Fibroblast of upper back skin (primary cell): ENCODE measurements at places on chromosomes 4 and X.

DNA sequence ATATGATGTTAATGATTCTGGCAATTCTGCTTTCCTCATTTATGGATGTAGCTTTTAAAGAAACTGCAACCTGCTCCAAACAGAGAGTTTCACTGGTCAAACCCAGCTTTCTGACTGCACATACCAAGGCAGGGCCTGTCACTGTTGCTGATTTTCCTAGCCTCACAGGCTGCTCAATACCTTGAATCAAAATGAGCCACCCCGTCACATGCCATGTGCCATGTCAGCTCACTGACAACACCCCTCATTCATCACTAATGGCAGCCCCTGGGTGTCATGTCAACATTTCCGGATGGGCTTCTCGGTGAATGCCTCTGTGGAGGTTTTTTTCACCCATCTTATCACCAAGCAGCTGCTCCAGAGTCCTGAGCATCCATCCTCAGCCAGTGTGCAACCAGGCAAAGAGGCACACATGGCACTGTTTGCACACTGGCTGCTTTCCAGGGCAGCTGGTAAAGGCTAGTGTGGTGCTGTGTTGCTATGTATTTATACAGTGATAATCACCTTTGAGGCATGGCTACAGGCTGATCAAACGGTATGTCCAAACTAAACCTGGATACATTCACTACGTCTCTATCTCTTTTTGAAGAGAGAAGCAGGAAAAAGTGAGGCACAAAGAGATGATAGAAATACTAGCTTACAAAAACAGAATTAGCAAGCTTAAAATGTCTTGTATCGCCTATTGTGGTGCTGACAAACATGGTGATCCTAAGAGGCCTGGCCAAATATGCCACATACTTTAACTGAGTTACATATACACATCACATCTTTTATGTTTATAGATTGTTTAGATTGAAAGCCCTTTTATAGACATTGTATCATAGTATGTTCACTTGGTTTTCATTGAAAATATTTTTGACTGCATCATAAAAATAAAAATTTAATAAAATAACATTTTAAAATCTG is 94.6 kb upstream of the INPP4B start:
- DNase-seq = no peak

DNA sequence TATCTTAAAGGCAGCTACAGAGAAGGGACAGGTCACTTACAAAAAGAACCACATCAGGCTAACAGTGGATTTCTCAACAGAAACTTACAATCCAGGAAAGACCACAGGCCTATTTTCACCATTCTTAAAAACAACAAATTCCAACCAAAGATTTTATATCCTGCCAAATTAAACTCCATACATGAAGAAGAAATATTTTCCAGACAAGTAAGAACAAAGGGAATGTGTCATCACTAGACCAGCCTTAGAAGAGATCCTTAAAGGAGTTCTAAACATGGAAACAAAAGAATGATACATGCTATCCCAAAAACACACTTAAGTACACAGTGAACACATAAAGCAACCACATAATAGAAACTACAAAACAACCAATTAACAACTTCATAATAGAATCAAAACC is 105.6 kb downstream of the ANXA10 start:
- peak; percentile 55 for DNase-seq

DNA sequence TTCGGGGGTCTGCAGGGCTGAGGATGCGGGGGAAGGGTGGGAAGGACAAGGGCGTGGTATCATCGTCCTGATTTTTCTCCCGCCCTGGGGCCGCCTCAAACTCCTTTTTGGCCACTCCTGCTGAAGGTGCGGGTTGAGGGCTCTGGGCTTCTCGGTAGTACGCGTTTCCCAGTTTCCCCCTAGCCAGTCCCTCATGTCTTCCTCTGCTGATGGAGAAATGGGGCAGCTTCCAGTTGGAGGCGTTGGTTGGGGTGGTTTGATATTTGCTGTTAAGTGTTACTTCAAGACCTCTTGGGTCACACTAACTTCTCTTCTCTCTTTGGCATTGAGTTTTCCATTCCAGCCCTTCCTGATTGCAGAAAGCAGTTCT is 482 bp downstream of the GSTCD start:
- no peak for DNase-seq

DNA sequence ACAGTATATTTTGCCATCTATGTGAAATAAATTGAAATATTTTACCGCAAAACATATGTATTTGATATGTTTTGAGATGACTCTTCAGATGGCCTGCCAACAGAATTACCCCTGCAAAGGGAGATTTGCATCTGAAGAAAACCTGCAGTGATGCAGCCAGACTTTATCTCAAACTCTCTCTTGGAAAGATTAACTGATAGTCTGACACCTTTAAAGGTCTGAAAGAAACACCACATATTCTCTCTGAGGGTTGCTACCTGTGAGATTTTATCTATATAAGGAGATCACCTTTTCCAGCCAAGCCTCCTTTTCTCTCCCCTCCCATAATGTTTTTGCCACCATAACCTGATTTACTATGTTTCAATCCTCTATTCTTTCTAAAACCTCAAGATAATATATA is 1106.3 kb upstream of the IGFBP7 start:
- DNase-seq = no peak

- DNase-seq = no peak
Measured at GRCh38 chr4:80197601-80198440, 518 bp downstream of the PRDM8 start.

DNA sequence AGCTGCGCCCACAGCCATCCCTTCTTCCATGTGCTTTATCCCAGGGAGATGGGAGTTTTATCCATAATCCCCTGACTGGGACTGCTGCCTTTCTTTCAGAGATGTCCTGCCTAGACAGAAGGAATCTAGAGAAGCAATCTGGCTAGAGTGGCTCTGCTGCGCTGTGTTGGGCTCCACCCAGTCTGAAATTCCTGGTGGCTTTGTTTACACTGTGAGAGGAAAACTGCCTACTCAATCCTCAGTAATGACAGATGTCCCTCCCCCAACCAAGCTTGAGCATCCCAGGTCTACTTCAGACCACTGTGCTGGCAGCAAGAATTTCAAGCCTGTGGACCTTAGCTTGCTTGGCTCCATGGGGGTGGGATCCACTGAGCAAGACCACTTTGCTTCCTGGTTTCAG is 116.9 kb upstream of the AR start:
- DNase-seq = no peak

DNA sequence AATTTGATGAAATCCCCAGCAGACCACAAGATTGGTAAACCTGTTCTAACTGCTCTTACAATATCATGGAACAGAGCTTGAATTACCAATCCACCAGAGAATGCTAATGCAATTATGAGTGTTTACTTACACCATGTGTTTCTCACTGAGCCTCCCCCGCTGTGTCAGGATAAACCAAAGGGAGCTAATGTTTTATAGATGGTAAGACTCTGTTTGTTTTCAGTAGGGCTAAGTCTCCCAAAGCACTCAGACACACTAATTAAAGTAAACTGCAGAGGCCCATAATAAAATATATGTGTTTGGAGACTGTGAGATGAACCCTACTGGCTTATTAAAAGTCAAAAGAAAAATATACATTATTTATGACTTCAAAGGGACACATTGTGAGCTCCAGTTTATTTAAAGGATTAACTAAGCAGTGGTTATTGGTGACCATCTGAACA is 261.7 kb upstream of the FAM241A start:
- DNase-seq = no peak

GRCh38 chrX:103773445-103773844 is 3.2 kb upstream of the PLP1 start:
- no peak for DNase-seq

GRCh38 chr4:31360786-31361185 is 640.6 kb downstream of the PCDH7 start:
- peak; percentile 96 for DNase-seq

DNA sequence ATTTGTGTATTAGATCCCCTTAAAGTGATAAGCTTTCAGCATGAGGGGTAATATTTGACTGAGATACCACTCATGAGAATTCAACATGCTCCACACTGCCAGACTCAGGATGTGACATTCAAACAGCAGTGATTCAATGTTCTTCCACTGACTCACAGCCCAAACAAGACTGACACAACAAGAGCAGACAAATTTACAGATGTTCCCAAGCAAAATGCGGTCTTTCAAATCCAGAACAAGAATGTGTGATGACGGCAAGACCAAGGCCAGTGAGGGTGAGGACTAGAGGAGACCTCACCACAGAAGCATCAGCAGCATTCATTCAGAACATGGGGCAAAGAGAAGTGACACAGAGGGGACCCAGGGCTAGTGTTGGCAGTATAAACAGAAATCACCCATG is 99.3 kb upstream of the GRIA3 start:
- peak; percentile 70 for DNase-seq

DNA sequence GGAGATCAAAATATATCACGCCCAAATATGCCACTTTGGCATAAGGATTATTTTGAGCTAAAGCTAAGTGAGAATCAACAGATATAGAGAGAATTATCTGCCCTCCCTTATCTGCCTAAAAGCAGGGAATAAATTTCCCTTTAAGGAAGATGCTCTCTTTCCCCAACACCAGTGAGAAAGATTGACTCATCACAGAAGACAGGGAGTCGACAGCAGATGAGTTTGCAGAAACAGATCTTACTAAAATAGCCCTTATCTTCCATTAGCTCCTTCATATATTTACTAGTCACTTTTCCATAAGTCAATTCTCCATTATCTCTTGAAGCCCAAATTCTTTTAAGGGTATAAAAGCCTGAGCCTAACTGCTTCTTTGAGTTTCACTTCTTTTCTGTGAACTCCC is 156.6 kb downstream of the CAMK2D start:
- DNase-seq = peak; percentile 35

DNA sequence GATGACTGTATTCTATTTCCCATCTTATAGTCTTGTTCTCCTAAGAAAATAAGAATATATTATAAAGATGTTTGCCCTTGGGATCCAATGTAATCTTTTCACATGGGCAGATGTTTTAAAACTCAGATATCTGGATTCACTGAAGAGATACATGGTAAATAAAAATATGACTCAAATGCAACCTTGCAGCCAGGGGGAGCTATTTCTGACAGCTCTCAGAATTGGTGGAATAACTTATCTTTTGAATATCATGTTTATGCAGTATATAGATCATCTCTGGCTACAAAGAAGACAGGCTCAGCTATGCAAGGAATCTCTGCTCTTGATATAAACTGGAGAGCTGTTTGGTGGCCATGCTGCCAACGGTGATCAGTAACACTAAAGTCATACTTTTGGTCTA is 274.7 kb downstream of the GLUD2 start:
- DNase-seq = no peak

DNA sequence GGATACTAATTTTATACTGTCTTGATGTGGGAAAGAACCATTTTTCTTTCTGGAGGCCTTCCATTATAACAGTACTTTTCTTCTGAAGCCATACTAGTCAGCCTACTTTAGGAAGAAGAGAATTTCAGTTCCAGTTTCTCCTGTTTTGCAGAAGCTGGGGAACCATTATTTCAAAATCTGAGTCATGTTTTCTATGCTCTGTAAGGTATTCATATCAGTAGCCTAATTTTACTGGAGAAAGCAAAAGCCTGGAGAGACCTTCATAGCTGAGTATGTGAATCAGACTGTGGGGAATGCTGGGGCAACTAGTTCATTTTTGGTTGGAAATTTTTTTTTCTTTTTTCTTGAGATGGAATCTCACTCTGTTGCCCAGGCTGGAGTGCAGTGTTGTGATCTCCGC is 22.4 kb downstream of the AFF1 start:
- DNase-seq = peak; percentile 84

DNA sequence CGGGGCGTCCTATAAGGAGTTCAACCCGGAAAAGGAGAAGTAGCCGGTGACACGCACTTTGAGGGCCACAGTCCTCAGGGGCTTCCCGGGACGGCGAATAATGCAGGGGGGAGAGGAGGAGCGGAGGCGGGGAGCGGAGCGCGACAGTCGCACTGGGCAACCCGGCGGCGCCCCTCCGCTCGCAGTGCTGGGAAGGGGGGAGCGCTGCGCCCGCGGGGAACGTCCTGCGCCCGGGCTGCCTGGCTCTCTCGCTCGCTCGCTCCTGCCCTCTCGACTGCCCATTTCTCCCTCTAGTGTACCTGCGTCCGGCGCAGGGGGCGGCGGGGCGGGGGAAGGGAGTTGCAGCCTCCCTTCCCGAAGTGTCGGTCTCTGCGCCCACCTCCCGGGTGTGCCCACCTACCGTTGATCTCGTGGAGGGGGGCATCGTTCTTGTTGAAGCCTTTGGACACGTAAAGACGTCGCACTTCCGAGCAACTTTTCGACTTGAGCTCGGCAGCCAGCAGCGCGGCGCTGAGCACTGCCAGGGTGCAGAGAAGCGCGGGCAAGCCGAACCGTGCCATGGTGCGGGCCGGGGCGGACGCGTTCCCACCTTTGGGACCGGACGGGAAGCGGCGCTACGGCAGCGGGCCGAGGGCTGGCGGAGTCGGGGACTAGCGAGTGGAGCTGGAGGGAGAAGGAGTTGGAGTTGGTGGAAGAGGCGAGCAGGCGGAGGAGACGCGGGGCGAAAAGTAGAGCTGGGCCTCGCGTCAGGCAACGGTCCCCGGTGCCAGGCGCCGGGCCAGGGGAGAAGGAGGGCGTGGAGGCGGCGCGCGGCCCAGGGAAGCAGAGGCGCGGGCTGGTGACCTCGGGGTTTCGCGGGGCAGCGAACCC is 648 bp downstream of the GPC4 start:
- no peak for DNase-seq

DNA sequence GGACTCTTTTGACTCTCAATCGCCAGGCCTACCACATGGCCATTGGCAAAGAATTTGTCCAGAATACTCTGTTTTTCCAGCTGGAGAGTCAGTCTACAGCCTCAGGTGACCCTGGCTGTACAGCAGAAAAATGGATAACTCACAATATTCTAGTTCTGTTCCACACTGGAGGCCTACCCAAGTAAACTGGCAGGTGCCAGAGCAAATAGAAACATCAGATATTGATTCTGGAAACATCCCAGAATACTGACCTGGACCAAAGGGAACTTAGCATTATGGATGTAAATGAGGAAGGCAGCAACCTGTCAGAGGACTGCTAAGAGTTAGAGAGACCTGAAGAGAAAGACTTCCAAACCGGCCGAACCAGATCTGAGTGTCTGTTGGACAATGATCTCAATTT is 147.9 kb upstream of the SMAD1 start:
- DNase-seq = no peak

GRCh38 chrX:9635368-9635767 is 130.3 kb downstream of the GPR143 start:
- no peak for DNase-seq

- DNase-seq = no peak
Measured at GRCh38 chr4:55744369-55744768, 75.2 kb upstream of the EXOC1L start.

GRCh38 chr4:5814421-5814820 is 78.5 kb downstream of the CRMP1 start:
- DNase-seq = no peak

- DNase-seq = no peak
Measured at GRCh38 chrX:130267956-130268448, 697 bp downstream of the ZNF280C start.

DNA sequence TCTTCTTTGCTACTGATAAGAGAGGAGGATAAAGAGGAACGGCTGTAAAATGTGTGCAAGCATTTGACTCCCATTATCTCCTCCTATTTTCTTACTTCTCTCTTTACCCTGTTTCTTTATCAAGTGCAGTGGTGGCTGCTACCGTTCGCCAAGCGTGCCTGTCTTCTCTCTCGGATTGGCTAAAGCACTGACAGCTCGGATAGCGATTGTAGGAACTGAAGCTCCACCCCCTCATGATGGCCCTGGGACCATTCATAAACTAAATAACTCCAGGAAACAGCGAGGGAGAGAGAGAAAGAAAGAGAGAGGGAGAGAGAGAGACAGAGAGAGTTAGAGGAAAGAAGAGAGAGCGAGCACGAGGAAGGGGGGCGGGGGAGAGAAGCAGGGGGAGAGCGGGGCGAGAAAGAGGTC is 305 bp upstream of the MAB21L2 start:
- peak; percentile 66 for DNase-seq

GRCh38 chr4:1417522-1418390 is 11.5 kb upstream of the NKX1-1 start:
- no peak for DNase-seq

- DNase-seq = no peak
Measured at GRCh38 chr4:22454955-22455354, 60.9 kb downstream of the ADGRA3 start.
